ENCODE measurements at places on chromosomes 6 and 20. TPM values are rescaled to one million over a fixed set of nuclear protein-coding genes. Genes with fewer than 3 reads are reported as not detected.

DNA sequence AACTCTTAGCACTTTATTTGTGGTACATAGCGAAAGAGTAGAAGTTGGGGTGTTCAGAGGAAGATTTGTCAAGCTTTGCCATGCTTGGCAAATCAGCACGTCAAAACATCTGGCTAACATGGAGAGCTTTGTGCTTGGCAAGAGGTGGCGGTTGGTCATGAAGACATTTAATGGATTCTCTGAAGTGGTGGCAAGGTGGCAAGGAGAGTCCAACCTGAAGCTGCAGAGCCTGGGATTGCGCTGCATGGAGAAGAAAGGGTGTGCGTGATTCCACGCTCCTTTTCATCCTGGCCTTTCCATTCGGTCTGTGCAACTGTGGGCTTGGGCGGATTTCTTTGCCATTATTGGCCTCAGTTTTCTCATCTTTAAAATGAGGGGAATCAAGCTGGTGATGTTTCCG lies 3.1 kb downstream of the PYGB start:
- H3K27me3 ChIP-seq = no peaks in the 10 kb centered on the region
- DNase-seq = no peak
- peak overlapping the region; percentile 11 for H3K27ac ChIP-seq
- peak overlapping the region; percentile 96 for H3K4me3 ChIP-seq
- no peaks in the 10 kb centered on the region for H3K36me3 ChIP-seq
- peaks cover 9% of the 10 kb centered on the region for H3K4me1 ChIP-seq

- peaks cover 11% of the 10 kb centered on the region for H3K4me1 ChIP-seq
- no peak for DNase-seq
- no peaks in the 10 kb centered on the region for H3K27me3 ChIP-seq
- H3K27ac ChIP-seq = no peak overlapping the region
- no peaks in the 10 kb centered on the region for H3K36me3 ChIP-seq
These were observed 828 bp upstream of the XKR7 start for GRCh38 chr20:31966991-31967655.

GRCh38 chr6:121584586-121585369 lies 149.3 kb downstream of the GJA1 start:
- H3K27me3 ChIP-seq = no peaks in the 10 kb centered on the region
- H3K4me1 ChIP-seq = no peaks in the 10 kb centered on the region
- H3K4me3 ChIP-seq = no peak overlapping the region
- no peak for DNase-seq
- no peaks in the 10 kb centered on the region for H3K36me3 ChIP-seq

GRCh38 chr6:119012521-119012920 lies 65.9 kb downstream of the FAM184A start:
- no peaks in the 10 kb centered on the region for H3K27me3 ChIP-seq
- H3K36me3 ChIP-seq = no peaks in the 10 kb centered on the region
- no peaks in the 10 kb centered on the region for H3K4me1 ChIP-seq

DNA sequence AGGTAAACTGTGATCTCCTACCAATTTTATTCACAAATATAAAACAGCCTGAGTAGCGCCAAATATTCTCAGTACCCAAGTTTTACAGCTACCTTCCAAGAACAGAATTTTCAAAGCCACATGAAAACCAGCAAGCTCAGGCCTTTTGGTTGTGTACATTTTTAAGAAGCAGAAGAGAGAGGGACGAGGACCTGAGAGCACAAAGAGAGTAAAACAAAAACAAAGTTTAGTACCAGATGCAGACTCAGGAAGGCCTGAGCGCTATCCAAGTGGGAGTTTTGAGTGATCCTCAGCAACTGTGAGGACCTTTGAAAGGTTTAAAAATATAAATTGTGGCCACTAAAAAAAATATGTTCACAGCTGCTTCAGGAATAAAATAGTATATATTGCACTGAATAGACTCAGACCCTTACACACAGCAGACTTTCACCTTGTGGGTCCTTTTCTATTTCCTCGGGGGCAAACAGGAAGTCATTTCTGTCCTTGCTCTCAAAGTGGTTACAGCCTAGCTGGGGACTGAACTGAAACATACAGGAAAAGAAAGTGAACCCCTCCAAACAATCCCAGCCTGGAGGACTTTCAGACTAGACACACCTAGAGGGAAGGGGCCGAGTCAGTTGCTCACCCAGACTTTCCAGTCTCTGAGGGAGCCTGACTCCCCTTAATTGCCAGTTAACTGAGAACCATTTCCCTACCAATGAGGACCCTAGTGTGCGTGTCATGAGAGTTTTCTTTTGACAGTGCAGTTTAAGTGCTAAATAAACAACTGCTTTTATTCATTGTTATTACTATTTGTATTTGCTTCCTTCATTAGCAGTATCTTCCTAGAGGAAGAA lies 48.5 kb upstream of the NT5E start:
- H3K36me3 ChIP-seq = no peaks in the 10 kb centered on the region
- peaks cover 28% of the 10 kb centered on the region for H3K4me1 ChIP-seq
- DNase-seq = no peak
- H3K27ac ChIP-seq = no peak overlapping the region

GRCh38 chr20:59316911-59317731 lies 16.7 kb downstream of the EDN3 start:
- no peak overlapping the region for H3K4me3 ChIP-seq
- DNase-seq = no peak
- H3K27me3 ChIP-seq = no peaks in the 10 kb centered on the region
- H3K4me1 ChIP-seq = peaks cover 5% of the 10 kb centered on the region
- no peak overlapping the region for H3K27ac ChIP-seq
- H3K36me3 ChIP-seq = no peaks in the 10 kb centered on the region

GRCh38 chr6:136982928-136983327 lies 60.8 kb downstream of the SLC35D3 start:
- no peaks in the 10 kb centered on the region for H3K36me3 ChIP-seq
- no peaks in the 10 kb centered on the region for H3K4me1 ChIP-seq
- no peak for DNase-seq

DNA sequence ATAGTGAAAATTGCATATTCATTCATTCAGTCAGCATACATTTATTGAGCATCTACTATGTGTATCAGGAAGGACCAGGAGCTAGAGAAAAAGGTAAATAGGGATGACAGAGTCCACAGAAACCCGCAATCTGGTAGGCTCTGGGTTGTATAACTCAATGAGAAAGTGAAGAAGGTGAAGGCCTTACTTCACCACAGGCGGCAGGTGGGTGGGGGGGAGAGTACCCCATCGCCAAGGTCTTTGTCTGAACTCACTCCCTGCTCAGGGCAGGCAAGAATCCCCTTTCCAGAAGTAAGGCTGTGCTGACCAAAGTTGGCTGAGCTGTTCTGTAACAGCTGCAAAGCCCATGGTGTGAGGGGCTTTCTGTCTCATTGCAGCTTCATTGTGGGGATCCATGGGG lies 81.3 kb downstream of the CDH26 start:
- H3K4me3 ChIP-seq = no peak overlapping the region
- no peak overlapping the region for H3K27ac ChIP-seq
- no peaks in the 10 kb centered on the region for H3K36me3 ChIP-seq
- H3K4me1 ChIP-seq = no peaks in the 10 kb centered on the region
- no peaks in the 10 kb centered on the region for H3K27me3 ChIP-seq
- DNase-seq = no peak

DNA sequence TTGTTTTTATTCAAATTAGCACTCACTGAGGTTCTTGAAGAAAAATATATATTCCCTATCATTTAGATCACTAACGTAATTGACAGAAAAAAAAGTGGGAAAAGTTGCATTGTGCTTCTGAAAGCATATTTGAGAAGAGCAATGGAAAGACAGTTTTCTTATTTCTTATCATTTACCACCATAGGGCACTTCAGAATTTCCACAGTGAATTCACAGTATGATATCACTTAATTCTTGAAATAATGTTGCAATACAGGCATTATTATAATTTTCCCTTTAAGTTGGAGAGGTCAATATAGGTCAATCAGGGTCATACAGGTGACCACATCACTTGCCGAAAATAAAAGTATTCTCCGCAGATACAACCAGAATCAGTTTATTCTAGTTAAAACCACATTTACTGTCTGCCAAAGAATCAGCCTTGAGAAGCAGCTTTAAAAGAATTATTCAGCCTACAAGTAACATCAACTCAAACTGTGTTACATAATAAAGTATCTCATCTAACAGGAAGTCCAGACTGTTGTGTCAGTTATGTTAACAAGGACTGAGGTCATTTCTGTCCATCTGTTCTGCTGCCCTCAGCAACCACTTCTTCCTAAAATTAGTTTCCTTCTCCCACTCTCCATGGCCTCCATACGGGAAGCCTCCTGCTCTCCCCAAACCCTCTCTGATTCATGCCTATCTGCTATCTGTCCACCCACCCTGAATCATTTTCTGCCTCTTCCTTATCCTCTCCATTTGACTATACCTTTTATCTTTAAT lies 121.2 kb downstream of the SIM1 start:
- H3K36me3 ChIP-seq = no peaks in the 10 kb centered on the region
- H3K4me3 ChIP-seq = no peak overlapping the region
- H3K27ac ChIP-seq = no peak overlapping the region
- no peak for DNase-seq
- H3K27me3 ChIP-seq = no peaks in the 10 kb centered on the region
- H3K4me1 ChIP-seq = no peaks in the 10 kb centered on the region

- DNase-seq = no peak
- no peaks in the 10 kb centered on the region for H3K4me1 ChIP-seq
- no peaks in the 10 kb centered on the region for H3K36me3 ChIP-seq
- no peak overlapping the region for H3K4me3 ChIP-seq
- no peaks in the 10 kb centered on the region for H3K27me3 ChIP-seq
These were observed 329.1 kb downstream of the PLCB1 start for GRCh38 chr20:8461186-8461585.

GRCh38 chr6:108730635-108731515 lies 117.3 kb upstream of the ARMC2 start:
- H3K27ac ChIP-seq = no peak overlapping the region
- no peaks in the 10 kb centered on the region for H3K27me3 ChIP-seq
- H3K4me1 ChIP-seq = no peaks in the 10 kb centered on the region
- DNase-seq = no peak

DNA sequence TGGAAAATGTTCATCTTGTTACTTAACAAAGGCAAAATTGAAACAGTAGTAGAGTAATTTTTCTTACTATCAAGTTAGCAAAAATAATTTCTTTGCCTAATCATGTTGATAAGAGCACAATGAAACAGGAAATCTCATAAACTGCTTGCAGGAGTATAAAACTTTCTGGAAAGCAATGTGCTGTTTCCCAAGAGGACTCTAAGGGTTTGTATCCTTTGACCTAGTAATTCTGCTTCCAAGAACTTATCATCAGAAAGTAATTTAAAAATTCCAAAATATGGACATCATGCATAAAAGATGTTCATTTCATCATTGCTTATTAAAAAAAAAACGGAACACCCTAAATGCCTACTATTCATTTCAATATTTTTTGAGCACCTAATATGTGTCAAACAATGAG lies 46.1 kb upstream of the TNFAIP3 start:
- H3K27ac ChIP-seq = no peak overlapping the region
- no peak overlapping the region for H3K4me3 ChIP-seq
- DNase-seq = no peak
- peaks cover 33% of the 10 kb centered on the region for H3K4me1 ChIP-seq
- no peaks in the 10 kb centered on the region for H3K36me3 ChIP-seq
- H3K27me3 ChIP-seq = no peaks in the 10 kb centered on the region

- H3K4me1 ChIP-seq = peaks cover 31% of the 10 kb centered on the region
- no peaks in the 10 kb centered on the region for H3K27me3 ChIP-seq
- DNase-seq = no peak
- H3K27ac ChIP-seq = no peak overlapping the region
- no peak overlapping the region for H3K4me3 ChIP-seq
These were observed 34.5 kb upstream of the PCMTD2 start for GRCh38 chr20:64220891-64221527.

DNA sequence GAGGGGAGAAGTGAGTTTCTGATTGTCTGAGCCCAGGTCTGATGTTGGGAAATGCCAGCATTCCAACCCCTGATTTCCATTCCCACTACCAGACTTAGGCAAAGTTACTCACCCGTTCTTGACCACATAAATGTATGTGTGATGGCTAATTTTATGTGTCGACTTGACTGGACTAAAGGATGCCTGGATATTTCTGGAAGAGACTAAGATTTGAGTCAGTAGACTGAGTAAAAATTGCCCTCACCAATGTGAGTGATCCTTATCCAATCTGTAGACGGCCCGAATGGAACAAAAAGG lies 95.8 kb upstream of the TAB2 start:
- H3K27me3 ChIP-seq = no peaks in the 10 kb centered on the region
- no peak overlapping the region for H3K27ac ChIP-seq
- H3K4me3 ChIP-seq = no peak overlapping the region

DNA sequence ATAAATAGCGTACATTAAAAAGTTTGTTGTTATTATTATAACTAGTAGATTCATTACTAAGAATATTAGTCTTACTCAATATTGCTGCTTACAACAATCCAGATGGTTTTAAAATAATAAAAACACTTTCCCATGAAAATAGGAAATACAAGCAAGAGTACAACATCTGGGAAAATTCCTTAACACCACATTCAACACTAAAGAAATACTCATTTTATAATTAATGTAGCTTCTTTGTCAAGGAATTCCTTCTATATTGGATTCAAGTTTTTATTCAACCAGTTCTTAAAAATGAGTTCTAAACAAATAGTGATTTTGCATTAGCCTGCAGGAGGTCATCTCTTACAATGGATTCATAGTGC lies 650.3 kb upstream of the SLC35B3 start:
- no peaks in the 10 kb centered on the region for H3K36me3 ChIP-seq
- H3K4me3 ChIP-seq = no peak overlapping the region
- no peaks in the 10 kb centered on the region for H3K4me1 ChIP-seq
- no peak overlapping the region for H3K27ac ChIP-seq

DNA sequence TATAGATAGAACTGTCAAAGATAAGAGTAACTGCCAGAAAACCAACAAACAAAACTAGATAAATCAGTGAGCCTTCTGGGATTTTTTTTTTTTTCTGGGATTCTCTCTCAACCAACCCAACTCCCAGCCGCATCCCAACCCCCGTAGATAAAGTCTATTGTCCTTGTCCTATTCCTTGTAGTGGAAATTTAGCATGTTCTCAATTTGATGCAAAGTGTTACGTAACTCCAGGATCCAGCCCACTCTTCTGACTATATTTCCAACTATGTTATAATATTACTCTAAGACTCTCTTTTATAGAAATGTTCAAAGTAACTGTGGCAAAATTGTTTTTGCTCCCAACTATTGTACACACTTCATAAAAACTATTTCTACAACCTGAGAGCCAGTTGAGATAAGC lies 15.4 kb upstream of the CDYL start:
- no peak overlapping the region for H3K27ac ChIP-seq
- H3K4me3 ChIP-seq = no peak overlapping the region
- H3K4me1 ChIP-seq = no peaks in the 10 kb centered on the region
- no peaks in the 10 kb centered on the region for H3K36me3 ChIP-seq

- no peak overlapping the region for H3K27ac ChIP-seq
- no peaks in the 10 kb centered on the region for H3K36me3 ChIP-seq
- no peak for DNase-seq
- H3K27me3 ChIP-seq = no peaks in the 10 kb centered on the region
These were observed 94.8 kb downstream of the MYLK4 start for GRCh38 chr6:2655844-2656433.

- H3K4me3 ChIP-seq = no peak overlapping the region
- DNase-seq = no peak
- peak overlapping the region; percentile 51 for H3K27ac ChIP-seq
- H3K27me3 ChIP-seq = no peaks in the 10 kb centered on the region
- peaks cover 23% of the 10 kb centered on the region for H3K4me1 ChIP-seq
These were observed 79.2 kb upstream of the RIPOR2 start for GRCh38 chr6:25014791-25015560.

Gene NMBR
- total RNA-seq = not detected

Gene SOX4
- total RNA-seq = 4.8 TPM

Gene FITM2
- 4.2 TPM for total RNA-seq

Gene OXT
- not detected for total RNA-seq

Gene KCNS1
- 0.22 TPM for total RNA-seq

Gene BAG2
- 1.1 TPM for total RNA-seq

Gene FOXA2
- not detected for total RNA-seq

Gene C20orf204
- total RNA-seq = 0.57 TPM

Gene ENPP4
- 3.7 TPM for total RNA-seq

Gene IMPG1
- total RNA-seq = not detected

Gene FYN
- 17.5 TPM for total RNA-seq

Data from esophagus squamous epithelium (tissue), 5 donors.